Astrocyte (in vitro differentiated cells and primary cell): ENCODE measurements at places on chromosomes 4 and X.

- H3K27me3 ChIP-seq = no peaks in the 10 kb centered on the region
- no peaks in the 10 kb centered on the region for H3K4me1 ChIP-seq
- no peak for DNase-seq
These were observed 343.0 kb downstream of the OPHN1 start for GRCh38 chrX:68090266-68090665.

DNA sequence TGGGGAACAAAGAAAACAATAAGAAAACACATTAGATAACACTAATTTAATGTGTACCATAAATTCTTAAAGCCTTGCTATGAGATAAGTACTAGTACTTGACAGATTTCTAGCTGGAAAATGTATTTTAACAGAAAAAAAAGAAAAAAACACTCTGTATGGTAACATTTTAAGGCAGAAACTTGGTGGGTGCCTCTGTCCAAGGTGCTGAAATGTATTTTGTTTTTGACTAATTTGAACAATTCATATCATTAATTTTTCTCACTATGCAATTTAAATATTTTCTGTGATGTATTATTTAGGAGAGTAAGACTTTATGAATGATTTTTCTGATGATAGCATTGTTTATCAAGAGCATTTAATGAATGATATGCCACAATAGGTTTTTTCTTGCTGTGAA lies 107.5 kb downstream of the GABRG1 start:
- no peak for DNase-seq
- no peaks in the 10 kb centered on the region for H3K4me1 ChIP-seq
- no peaks in the 10 kb centered on the region for H3K36me3 ChIP-seq
- H3K27me3 ChIP-seq = no peaks in the 10 kb centered on the region
- no peak overlapping the region for H3K4me3 ChIP-seq

DNA sequence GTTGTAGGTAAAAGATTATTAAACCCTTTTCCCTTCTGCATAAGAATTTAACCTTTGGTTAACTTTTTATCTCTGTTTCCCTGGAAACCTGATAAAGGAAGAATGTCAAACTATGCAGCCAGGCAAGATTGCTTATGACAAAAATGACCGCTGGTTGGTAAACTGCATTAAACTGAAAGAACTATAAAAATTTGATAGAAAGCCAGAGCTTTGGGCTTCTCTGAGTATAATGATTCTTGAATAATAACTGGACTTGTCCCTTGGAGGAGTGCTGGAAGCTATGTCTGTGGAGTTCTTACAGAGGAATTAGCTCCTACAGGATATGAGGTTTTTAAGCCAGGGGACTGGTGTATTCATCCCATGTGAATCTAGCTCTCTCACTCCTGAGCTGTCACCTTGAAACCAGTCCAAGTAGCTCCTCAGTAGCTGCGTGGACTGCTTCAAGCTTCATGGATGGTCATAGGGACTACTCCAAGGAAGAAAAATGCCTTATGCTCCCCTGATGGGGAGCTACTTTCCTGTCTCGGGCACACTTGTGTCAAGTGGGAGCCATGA lies 52.0 kb downstream of the RASL11B start:
- H3K4me1 ChIP-seq = peaks cover 15% of the 10 kb centered on the region
- no peaks in the 10 kb centered on the region for H3K27me3 ChIP-seq
- peak; percentile 81 for DNase-seq
- no peak overlapping the region for H3K4me3 ChIP-seq

DNA sequence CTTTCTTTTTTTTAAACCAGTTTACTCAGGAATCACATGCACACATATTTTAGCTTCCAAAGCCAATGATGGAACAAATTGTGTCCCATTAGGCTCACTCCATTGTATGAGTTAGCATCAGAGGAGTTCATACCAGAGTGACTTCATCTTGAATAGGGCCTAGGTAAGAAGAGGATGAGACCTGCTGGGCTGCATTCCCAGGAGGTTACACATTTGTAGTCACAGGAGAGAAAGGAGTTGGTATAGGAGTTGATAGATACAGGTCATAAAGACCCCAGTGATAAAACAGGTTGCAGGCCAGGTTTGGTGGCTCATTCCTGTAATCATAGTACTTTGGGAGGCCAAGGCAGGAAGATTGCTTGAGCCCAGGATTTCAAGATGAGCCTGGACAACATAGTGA lies 9.3 kb downstream of the PDGFRA start:
- H3K4me3 ChIP-seq = no peak overlapping the region
- no peaks in the 10 kb centered on the region for H3K36me3 ChIP-seq
- no peak overlapping the region for H3K27ac ChIP-seq

DNA sequence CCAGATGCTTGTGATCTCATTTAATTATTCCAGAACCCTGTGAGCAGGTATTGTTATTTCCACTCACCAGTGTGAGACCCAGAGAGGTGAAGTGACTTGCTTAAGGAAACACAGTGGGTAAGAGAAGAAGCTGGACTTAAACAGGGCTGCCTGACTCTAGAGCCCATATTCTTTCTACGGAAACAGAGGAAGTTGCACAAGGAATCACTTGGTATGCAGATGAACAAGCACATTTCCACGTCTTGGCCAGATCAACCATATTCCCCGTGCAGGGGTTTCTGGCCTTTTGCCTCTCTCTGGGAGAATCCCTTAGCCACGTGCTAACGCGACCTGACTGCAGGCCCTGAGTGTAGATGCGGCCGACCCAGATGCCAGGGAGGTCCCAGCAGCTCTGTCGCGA lies 195.5 kb upstream of the ATP6AP2 start:
- no peak overlapping the region for H3K27ac ChIP-seq
- no peak for DNase-seq
- H3K4me3 ChIP-seq = no peak overlapping the region
- H3K4me1 ChIP-seq = no peaks in the 10 kb centered on the region
